ENCODE measurements at places on chromosomes 1 and 21. TPM values are rescaled to one million over a fixed set of nuclear protein-coding genes. Genes with fewer than 3 reads are reported as not detected.

The ZNF683 gene
- total RNA-seq = 2.9 TPM

The LRRC7 gene
- 4.1 TPM for total RNA-seq

The TSPEAR gene
- total RNA-seq = 0.06 TPM

The SMIM1 gene
- total RNA-seq = 5.9 TPM

GRCh38 chr1:51301844-51302162 lies 28.6 kb downstream of the TTC39A start:
- DNase-seq = no peak

DNA sequence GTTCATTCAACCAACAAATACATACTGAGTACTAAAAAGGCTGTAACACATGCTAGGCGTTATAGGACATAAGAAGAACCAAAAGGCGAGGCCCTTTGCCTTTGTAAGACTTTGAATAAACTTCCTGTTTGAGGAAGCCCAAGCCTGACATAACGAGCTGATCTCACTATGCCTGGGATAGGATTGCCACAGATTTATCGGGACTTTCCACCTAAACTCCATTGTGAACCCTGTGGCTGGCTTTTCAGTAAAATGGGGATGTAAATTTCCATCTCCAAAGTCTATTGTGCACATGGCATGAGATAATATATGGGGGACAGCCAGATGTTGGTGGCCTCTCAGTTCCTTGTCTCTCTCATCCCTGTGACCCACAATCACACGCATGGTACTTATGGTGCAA lies 41.9 kb downstream of the LMO4 start:
- no peak for DNase-seq

- no peak for DNase-seq
Measured at GRCh38 chr1:7893529-7894180, 40.8 kb upstream of the UTS2 start.

DNA sequence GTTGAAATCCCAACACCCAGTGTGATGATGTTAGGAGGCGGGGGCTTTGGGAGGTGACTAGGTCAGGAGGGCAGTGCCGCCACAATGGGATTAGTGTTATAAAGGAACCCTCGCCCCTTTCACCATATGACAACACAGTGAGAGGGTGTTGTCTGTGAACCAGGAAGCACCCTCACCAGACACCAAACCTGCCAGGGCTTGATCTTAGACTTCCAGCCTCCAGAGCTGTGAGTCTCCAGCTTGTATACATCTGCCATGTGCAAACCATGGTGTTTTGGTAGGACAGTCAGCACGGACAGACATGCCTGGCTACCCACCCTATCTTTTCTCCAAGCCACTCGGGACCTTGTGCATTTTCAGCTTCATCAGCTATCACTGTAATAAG lies 4.0 kb downstream of the TRIM11 start:
- DNase-seq = no peak

GRCh38 chr1:78718566-78718965 lies 68.9 kb downstream of the IFI44 start:
- DNase-seq = no peak

GRCh38 chr1:54240741-54241335 lies 40.9 kb downstream of the MRPL37 start:
- no peak for DNase-seq

- no peak for DNase-seq
Measured at GRCh38 chr1:196071447-196071846, 536.8 kb downstream of the KCNT2 start.

DNA sequence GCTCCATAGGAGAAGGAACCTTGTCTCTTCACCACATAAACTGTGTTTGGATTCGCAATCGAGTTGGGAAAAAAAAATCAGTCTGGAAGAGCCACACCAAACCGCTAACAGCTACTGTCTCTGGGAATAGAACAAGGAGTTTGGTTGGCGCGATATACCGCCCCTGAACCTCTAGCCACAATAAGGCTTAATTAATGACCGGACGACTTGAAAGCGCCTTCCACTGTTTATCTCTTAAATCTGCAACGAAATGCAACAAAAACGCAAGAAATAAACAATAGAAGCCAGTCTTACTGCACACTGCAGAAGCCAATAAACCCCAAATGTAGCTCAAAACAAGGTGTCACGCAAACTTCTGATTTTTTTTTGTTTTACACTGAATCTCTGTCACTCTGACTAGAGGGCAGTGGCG lies 10.9 kb downstream of the BTBD19 start:
- DNase-seq = no peak

GRCh38 chr1:227466039-227466645 lies 97.2 kb upstream of the ZNF678 start:
- DNase-seq = no peak

- DNase-seq = no peak
Measured at GRCh38 chr21:34569381-34569979, 45.4 kb downstream of the RCAN1 start.

All from mucosa of gallbladder (tissue), 1 donor.